Stimulated activated CD8-positive, alpha-beta memory T cell treated with anti-CD3 and anti-CD28 coated beads, Interleukin-4, amount 100 ng/mL, for 1 hour (primary cell): ENCODE measurements at places on chromosomes 6 and 20.
A peak's percentile ranks its signal among the peaks of the same experiment; 100 is the strongest.

DNA sequence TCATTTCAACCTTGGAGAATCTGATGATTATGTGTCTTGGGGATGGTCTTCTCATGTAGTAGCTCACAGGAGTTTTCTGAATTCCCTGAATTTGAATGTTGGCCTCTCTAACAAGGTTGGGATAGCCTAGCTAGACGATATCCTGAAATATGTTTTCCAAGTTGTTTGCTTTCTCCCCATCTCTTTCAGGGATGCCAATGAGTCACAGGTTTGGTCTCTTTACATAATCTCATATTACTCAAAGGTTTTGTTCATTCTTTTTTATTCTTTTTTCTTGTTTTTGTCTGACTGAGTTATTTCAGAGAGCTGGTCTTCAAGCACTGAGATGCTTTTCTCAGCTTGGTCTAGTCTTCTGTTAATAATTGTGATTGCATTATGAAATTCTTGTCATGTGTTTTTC is 42.7 kb upstream of the COL9A1 start:
- no peak for DNase-seq

DNA sequence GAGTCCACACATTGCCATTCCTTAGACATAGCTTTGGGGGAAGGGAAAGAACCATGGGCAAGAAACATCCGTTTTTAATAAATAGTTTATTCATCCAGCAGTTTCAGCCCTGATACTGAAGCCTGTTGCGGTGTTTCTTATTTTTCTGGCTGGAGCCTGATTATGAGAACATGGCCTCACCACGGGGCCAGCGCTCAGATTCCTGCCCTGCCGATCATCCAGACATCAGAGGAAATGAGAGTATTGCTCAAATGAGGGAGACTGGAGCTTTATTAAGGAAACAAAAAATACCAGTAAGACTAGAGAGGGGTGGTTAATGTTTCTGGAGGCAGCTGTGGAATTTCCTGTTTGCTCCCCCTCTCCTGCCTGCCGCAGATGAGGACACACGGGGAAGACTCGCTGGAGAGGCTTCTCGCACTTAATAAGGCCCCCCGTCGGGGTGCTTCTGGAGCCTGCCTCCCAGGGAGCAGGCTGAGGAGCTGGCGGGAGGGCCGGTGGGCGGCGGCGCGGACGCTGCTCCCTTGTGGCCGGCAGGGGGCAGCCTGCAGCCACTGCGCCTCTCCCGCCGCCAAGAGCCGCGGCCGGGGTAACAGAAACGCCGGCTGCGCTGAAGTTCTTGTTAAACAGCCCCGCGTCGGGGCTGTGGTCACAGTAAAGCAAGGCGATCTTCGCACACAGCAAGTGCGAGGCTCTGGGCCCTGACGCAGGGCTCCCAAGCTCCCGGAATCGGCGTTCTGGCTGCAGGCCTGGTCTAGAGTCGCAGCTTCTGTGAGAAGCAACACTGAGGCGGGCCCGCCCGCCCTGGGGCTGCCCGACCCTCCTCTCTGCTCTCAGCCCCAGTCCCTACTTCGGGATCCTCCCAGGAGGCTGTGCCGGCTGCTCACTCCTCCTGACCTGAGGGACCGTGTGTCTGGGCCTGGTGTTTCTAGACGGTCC is 17.5 kb downstream of the LEMD2 start:
- peak; percentile 38 for DNase-seq

DNA sequence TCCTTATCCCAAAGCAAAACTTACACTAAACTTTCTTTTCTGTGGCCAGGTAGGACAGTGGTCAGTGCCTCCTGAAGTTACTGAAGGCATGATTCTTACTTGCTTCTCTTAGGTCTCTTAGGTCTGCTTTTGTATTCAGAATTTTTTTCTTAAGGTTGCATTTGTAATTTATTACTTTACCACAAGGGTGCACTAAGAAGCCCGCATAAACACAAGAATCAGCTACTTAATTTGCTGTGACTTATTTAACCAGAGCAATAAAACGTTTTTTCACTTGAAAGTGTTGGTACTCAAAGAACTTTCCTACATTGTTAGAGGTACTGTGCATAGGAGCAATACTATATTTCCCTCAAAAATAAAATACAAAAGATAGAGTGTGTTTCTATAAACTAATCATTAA is 75.4 kb upstream of the LAMA2 start:
- no peak for DNase-seq

- no peak for DNase-seq
Measured at GRCh38 chr20:4439461-4439860, 282.2 kb upstream of the PRND start.

DNA sequence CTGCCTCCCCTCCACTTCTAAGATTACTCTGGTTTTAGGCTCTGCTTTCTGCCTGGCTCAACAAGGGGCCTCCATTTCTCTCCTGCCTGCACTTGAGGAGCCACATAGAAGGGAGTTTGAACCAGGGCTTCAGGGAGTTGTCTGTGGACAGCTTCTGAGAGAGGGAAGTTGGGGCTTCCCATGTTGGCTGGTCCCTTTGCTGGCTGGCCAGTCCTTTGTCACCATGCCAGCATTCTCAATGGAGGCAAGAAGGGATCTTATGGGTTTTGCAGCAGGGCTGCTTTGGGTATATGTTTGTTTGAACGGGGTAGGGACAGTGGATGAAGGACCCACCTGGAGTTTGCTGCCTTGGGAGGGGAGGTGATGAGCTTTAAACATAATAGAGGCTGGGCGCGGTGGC is 124.9 kb downstream of the CARMIL1 start:
- no peak for DNase-seq

GRCh38 chr6:145189836-145190235 is 545.5 kb downstream of the EPM2A start:
- no peak for DNase-seq

DNA sequence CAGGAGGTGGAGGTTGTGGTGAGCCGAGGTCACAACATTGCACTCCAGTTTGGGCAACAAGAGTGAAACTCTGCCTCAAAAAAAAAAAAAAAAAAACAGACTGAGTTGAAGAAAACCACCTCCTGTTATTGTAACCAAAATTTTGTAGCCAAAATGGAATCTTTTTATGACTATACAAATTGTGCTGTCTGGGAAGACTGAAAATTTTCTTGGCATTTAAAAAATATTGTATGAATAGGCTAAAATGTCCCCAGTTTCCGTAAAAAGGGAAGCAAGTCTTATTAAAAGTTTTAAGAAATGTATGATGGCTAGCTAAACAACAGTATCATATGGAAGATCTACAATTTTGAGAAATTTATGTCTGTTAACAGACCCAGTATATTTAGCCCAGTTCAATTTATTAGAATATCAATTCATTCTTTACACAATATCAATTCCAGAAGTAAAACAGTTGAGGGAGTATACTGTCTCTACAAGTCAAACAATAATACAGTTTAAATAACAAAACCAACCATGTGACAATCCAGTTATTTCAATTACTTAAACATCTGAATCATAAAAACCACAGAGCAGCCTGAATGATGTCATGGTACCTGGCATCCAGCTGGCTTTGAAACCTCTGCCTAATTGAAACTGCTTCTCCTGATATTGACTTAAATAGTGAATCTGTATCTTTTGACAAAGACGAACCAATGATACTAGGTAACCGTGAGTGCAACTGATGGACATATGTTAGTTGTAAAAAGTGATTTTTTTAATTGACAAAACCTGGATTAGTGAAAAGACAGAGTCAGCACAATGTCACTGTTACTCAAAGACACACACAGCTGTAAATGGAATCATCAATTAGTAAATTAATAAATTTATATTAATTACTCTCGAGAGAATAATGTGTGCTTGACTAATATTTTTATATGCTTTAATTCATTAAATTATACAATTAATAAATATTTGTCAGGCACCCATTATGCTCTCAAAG is 166.6 kb upstream of the MARCKS start:
- no peak for DNase-seq
